Ascending aorta (tissue), 2 donors: ENCODE measurements at places on chromosomes 5 and 9. TPM values are rescaled to one million over a fixed set of nuclear protein-coding genes. Genes with fewer than 3 reads are reported as not detected.

GRCh38 chr5:67011422-67011821, 185.2 kb downstream of the CD180 start:
- no peak for DNase-seq
- H3K4me1 ChIP-seq, result peaks cover 11% of the 10 kb centered on the region
- peak overlapping the region; percentile 65 for H3K27ac ChIP-seq
- H3K36me3 ChIP-seq, result no peaks in the 10 kb centered on the region
- no peaks in the 10 kb centered on the region for H3K27me3 ChIP-seq

Gene PCDHGB3
- total RNA-seq, result 14.4 TPM

GRCh38 chr5:71695595-71695994, 23.5 kb upstream of the CARTPT start:
- H3K27me3 ChIP-seq, result no peaks in the 10 kb centered on the region
- no peak overlapping the region for H3K27ac ChIP-seq
- no peaks in the 10 kb centered on the region for H3K36me3 ChIP-seq
- no peak for DNase-seq
- no peaks in the 10 kb centered on the region for H3K4me1 ChIP-seq

GRCh38 chr5:1666812-1667588, 132.6 kb downstream of the MRPL36 start:
- H3K4me1 ChIP-seq, result peaks cover 3% of the 10 kb centered on the region
- H3K4me3 ChIP-seq, result peak overlapping the region; percentile 23
- no peak for DNase-seq
- H3K27me3 ChIP-seq, result peaks cover 5% of the 10 kb centered on the region

DNA sequence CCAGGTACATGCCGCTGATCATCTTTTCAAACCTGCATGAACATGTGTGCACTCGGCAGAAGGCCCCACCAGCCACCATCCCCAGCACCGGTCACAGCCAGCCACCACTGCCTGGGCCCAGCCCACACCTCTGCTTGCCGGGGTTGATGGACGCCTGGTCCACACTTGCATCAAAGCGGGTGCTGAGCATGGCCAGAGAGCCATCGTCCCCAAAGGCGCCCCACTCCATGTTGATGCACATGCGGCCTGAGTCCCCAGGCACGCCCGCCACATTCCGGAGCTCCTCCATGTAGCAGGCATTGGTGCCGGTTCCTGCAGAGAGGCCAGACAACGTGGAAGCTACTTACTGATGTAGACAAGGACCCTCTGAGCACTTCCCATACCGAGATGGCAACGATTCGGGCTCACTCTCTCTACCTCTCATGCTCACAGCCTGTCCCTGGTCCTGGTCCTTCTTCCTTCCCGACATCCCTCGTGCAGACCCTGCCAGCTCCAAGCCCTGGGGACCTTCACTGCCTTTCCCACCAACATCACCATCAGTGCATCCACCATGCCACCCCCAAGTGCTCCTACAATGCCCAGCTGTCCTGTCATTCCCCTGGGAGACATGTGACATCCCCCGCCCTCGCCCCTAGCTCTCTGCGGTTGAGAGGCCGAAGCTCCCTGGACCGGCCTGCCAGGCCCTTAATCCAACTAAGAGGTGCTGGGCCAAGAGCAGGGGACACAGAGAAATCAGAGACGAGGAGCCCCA, 17.2 kb downstream of the HK3 start:
- no peak for DNase-seq
- no peaks in the 10 kb centered on the region for H3K27me3 ChIP-seq
- H3K27ac ChIP-seq, result no peak overlapping the region
- no peaks in the 10 kb centered on the region for H3K36me3 ChIP-seq
- H3K4me1 ChIP-seq, result no peaks in the 10 kb centered on the region
- H3K4me3 ChIP-seq, result no peak overlapping the region
